HS-27A (cell line): ENCODE measurements at places on chromosomes 6 and 20.

DNA sequence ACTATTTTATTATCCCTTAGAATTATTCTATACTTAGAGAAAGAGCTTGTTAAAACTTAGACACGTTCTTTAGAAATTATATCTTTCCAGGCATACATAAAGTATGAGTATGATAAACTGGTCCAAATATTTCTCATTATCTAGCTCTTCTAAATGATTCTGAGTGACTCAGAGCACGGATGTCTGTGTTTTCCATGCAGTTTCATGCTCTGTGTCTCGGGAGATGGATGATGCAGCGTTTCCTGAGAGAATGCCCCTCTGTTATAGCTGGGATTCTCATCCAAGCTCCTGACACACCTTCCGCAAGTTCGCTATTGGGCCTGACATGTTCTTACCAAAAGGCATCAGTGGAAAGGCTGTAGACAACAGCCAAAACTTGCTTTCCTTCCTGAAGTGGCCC is 19.3 kb downstream of the SIRT5 start:
- DNase-seq = no peak

DNA sequence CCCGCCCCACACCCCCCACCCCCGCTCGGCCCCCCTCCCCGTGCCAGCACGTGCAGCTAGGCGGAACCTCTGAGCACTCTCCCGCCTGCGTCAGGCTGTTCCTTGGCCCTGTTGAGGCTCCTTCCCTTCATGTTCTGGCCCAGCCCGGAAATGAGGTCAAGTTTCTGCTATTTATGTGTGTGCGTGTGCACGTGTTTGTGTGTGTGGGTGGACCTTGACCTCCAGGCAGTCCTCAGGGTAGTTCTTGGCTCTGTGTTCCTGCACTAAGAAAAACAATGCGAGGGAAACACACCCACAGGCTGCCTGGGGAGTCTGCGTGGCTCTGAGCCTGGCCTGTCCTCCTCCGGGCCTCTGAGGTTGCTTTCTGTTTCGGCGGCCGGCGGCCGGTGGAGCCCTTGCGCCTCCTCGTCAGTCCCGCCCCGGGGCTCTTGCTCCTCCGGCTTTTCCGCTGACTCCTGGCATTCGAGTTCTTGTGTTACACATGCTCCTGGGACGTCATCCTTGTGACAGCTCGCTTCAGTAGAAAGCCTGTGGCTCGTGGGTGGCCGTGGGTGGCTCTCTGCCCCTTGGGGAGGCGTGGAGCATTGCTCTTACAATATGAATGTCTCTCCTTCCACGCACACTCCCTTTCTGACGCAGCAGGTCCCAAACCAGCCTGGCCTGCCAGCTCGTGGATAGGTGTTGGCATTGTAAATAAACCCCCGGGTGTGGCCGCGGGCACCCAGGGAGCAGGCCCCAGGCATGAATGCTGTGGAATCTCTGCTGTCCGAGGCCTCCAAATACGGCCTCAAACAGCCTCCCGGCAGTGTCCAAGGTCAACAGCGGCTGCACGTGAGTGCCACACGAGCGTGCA is 10.0 kb downstream of the SLCO4A1 start:
- peak; percentile 75 for DNase-seq

DNA sequence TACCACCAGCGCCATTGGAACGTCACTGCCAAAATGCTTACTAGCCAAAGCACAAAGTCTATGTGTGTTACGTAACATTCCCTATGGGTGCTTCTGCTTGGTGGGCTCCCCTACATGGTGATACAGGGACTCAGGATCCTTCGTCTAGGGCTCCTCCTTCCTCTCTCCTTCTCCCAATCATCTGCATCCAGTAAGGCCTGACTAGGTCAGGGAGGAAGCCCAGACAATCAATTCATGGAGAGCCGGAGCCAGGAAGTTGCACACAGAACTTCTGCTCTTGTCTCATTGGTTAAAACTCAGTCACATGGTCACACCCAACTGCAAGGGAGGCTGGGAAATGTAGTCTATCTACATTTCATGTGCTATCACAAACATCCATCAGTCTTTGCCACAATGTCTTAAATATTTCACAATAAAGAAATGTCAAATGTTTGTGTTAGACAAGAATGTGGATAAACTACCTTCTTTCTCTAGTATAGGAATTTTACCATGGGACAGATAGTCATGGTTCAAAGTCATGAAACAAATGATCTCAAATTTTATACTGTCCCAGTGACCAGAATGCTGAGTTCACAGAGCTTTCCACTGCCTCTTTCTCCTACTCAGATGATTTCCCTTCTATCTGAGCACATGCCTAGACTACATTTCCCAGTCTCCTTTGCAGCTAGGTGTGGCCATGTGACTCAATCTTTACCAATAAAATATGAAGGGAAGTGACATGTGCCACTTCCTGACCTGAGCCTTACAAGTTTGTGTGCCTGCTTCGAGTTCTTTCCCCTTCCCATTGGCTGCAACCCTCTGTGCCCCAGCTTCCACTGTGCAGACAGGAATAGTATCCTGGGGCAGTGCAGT is 9.3 kb upstream of the KCNK15 start:
- peak; percentile 76 for DNase-seq

GRCh38 chr20:11401988-11402387 is 515.7 kb upstream of the BTBD3 start:
- no peak for DNase-seq

DNA sequence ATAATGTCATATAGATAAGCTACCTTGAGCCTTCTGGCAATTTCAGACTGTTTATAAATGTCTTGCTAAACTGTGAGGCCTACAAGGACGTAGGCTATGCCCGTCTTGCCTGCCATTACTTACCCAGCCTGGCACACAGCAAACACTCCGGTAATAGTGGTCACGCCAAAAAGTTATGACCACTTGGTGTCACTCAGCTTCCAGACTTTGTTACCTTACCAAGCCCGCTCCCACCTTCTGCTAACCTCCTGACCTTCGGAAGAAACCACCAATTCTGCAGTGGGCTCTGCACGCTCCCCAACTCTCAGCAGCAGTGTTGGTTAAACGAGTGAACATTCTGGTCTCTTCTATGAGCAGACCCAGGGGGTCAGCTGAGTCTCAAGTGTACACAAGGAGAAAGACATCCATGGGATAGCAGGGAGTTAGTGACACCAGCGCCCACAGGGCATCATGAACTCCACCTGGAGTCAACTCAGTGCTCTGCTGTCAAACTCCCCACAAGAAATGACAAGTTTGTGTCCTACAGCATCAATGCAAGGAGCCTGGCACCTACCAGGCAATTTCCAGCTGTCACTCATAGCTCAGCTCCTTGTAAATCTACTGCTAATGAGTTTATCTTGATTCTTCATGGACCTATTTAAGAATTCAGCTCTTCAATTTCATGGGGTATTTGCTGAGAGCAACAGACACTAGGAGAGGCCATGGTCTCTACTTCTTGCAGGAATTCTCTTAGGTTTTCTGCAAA is 119.9 kb downstream of the TTLL2 start:
- no peak for DNase-seq
